ENCODE measurements at places on chromosomes 3 and 15.
A peak's percentile ranks its signal among the peaks of the same experiment; 100 is the strongest.

DNA sequence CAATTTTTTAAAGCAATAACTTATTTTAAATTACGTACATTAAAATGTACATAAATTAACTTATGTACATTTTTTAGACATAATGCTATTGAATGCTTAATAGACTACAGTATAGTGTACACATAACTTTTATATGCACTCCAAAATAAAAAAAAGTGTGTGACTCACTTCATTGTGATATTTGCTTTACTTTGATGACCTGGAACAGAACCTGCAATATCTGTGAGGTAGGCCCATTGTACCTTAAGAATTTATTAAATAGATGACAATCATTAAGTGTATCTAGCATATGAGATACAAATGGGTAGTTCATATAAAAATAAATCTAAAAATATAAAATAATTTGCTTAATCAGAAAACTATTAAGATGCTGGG lies 276.7 kb downstream of the NFKBIZ start:
- DNase-seq: no peak

DNA sequence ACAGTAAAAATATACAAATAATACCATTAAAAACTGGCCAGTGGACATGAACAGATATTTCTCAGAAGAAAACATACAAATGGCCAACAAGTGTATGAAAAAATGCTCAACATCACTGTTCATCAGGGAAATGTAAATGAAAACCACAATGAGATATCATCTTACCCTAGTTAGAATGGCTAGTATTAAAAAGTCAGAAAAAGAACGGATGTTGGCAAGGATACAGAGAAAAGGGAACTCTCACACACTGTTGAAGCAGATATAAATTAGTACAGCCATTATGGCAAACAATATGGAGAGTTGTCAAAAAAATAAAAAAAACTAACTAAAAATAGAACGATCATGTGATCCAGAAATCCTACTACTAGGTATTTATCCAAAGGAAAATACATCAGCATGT lies 222.7 kb upstream of the NAALADL2 start:
- DNase-seq: no peak

GRCh38 chr15:80744415-80744814 lies 34.8 kb upstream of the CEMIP start:
- no peak for DNase-seq

GRCh38 chr15:92627014-92627413 lies 28.6 kb downstream of the FAM174B start:
- no peak for DNase-seq

GRCh38 chr3:48820612-48821324 lies 26.9 kb downstream of the PRKAR2A start:
- no peak for DNase-seq

GRCh38 chr3:148903941-148904340 lies 38.8 kb downstream of the CPA3 start:
- no peak for DNase-seq

DNA sequence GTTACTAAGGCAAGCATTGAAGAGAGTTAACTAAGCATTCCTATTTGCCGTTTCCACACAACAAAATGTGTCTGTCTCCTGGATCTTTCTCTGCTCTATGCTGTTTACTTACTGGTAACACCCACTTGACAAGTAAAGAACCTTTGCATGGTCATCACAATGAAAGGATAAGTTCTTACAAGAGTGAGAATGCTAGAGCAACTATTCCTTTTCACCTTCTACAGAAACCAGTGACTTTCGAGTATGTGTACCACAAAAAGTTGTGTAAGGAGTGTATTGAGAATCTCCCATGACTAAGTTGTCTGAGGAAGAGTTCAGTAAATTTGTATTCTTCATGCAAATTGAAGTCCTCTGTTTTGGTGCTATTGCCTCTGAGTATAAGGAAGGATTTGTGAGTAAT lies 10.8 kb downstream of the TIPARP start:
- DNase-seq: no peak

- DNase-seq: no peak
These were observed 3.6 kb upstream of the LDHAL6B start for GRCh38 chr15:59203008-59203407.

GRCh38 chr15:99090938-99091337 lies 13.9 kb upstream of the SYNM start:
- no peak for DNase-seq

GRCh38 chr3:98874602-98875249 lies 26.8 kb downstream of the DCBLD2 start:
- DNase-seq: no peak

- DNase-seq: no peak
These were observed 43.6 kb downstream of the RASA2 start for GRCh38 chr3:141530415-141530768.

DNA sequence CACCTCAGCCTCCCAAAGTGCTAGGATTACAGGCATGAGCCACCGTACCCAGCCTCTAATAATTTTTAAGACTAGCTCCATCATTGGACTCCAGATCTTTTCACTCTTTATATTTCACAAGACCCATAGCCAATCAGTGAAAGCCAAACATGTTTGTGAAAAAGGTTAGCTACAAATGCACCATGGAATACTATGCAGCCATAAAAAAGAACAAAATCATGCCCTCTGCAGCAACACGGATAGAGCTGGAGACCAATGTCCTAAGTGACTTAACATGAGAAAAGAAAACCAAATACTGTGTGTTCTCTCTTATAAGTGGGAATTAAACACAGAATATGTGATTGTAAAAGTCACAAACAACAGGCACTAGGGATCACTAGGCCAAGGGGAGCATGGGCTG lies 3.2 kb downstream of the SCAPER start:
- DNase-seq: no peak

- no peak for DNase-seq
These were observed 35.4 kb upstream of the ZNF385D start for GRCh38 chr3:21786438-21786797.

DNA sequence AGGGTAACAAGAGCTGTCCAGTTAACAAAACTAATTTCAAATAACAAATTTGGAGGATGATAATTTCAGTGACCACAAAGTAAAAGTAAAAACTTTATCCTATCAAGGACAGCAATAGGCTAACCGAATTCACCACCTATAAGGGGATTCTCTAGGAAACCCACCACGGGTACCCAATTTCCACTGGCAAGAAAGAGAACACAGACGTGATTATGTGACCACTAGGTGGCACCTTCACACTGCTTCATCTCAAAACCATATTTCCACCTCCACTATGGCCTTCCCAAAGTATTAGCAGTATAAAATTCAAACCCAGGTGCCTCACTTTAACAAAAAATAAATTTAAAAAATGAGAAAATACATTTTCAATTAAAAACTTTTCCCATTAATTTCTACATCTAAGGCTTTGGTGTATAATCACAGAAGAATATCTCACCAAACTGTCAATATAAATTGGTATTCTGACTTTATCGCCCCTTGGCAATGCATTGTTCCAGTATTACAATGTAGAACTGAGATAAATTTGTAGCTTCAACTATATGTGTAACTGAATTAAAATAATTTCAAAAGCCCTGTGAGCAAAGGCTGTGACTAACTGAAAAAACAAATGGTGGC lies 96.5 kb downstream of the FSIP1 start:
- DNase-seq: peak; percentile 4

DNA sequence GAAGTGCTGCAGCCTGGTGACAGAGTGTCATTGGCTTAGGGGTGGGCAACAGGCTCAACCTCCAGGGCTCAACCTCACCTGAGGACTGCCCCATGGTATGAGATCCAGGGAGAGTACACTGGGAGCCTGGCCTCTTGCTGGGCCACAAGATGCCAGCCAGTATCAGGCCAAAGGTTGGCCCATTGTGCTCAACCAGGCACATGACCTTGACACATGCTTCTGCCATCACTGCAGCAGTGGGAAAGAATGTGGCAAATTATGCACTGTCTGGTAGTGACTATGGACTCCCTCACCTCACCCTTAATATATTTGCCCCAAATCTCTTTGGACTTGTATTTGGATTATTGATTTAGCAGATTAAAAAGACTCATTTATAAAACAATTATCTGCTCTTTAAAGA lies 233.9 kb upstream of the GOLGA6L4 start:
- no peak for DNase-seq

DNA sequence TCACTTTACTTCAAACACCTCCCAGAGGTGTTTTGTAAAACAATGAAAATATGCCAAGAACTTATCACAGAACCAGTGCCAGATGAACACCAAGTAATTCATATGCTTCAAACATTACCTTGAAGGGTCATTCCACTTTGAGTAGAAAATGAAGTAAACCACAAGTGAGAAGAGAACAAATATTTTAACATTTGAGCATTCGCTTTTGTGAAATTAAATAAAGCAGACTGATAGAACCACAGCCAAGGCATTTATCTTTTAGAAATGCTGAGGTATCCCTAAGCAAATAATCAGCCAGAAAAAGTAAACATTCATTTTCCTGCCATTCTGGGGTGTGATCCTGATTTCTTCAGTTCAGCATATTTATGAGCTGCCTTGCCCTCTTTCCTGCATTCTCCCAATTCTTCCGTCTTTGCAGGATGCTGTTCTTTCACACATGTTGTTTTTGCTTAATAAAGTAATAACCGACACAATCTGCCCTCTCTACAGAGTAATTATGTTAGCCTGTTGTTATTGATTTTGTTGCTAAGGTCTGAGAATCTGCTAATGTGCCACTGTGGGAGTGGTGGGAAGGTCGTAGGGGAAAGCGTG lies 235.6 kb upstream of the TGFBR2 start:
- no peak for DNase-seq

- no peak for DNase-seq
These were observed 41.3 kb downstream of the ST6GAL1 start for GRCh38 chr3:186971578-186971977.

- peak; percentile 41 for DNase-seq
These were observed 62.5 kb upstream of the SKOR1 start for GRCh38 chr15:67762610-67763368.

DNA sequence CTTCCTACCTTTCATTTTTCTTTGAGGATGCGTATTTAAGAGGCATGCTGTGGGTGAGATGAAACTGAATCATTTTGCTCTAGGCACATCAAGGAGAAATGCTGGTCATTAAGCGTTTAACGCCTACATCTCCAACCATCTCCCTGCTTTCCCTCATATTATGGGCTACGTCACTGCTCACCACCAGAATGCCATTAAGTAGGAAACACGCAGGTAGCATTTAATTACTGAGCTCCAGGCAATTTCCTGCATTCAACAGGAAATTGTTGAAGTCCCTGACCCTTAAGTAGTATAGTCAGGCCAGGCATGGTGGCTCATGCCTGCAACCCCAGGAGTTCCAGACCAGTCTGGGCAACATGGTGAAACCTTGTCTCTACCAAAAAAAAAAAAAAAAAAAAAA lies 66.1 kb downstream of the CHSY1 start:
- DNase-seq: no peak

DNA sequence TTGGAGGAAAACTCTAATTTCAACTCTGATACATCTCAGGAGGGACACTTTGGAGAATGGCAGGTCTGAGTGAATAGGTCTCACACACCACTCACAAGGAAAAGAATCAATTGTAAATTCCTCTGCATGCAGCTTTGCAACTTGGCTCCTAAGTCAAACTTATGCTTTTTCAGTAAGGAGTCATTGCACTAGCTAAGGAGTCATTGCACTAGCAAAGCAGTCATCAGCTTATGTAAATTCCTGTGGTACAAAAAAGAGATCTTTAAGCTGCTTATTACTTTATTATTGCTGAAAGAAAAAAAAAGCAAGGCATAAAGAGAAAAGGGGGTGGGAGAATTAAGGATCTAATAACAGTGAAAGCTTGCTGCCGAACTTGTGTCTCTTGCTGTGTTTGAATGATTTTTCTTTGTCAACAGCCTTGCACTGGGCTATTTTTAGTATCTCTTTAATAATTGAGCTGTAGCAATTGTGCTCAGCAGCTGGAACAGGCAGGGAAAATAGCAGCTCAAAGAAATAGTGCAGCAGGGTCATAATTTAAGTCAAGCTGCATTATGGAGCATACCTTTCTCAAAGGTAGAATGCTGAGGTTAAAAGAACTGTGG lies 154.3 kb upstream of the ARPP21 start:
- no peak for DNase-seq

GRCh38 chr3:61518590-61518989 lies 42.8 kb upstream of the PTPRG start:
- DNase-seq: no peak

DNA sequence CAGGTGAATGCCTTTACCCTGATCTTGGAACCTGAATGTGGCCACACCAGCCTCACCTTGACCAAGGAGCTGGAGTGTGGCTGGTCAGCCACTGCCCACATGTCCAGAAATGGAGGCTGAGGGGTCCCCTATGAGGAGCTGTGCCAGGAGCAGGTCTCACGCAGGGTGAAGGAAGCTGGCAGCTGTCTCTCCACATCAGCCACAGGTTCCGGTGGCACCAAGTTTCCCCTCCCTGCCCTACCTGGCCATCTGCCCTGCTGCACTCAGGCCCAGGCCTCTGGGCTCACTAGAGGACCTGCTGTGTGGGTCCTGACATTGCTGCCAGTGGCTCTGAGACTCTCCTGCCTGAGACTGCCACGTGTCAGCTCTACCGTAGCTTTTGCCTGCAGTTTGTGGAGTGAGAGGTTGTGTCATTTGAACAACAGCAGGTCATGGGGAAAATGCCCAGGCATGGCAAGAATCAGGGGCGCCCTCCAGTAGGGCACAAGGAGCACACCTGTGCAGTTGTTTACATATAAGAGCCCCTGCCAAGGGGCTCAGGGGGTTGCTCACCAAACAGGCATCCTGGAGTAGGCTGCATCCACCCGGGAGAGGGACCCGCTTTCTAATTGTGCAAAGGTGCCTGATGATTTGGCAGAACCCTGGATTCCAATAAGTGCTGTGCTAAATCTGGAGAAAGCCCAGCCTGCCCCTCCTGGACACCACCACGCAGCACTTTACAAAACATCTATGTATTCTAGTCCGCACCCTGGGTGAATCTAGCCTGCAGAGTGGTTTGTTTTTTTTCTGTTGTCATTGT lies 258.5 kb upstream of the TLE3 start:
- no peak for DNase-seq

GRCh38 chr15:63820210-63820609 lies 13.5 kb downstream of the HERC1 start:
- DNase-seq: no peak

- no peak for DNase-seq
These were observed 72.6 kb downstream of the CCR1 start for GRCh38 chr3:46135475-46135874.

- no peak for DNase-seq
These were observed 133.4 kb upstream of the ZBTB20 start for GRCh38 chr3:115280506-115280905.

DNA sequence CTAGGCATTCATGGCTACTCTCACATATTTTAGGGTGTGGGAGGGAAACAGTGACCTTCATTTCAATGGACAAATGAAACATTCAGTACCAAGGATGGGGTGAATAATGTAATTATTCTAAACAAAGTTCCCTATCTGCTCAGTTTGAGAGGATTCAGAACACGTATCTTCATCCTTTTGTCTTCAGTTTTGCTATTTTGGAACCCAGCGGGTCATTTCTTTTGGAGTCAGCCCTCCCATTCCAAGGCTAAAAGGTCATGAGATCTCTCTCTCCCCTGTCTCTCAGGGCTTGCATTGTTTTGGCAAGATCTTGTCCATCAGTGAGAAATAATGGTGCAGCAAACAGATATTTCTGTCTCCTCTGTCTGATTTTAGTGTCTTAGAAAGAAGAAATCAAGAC lies 16.3 kb upstream of the GATM start:
- no peak for DNase-seq
